ENCODE measurements at places on chromosomes 11 and 22.
A peak's percentile ranks its signal among the peaks of the same experiment; 100 is the strongest.

DNA sequence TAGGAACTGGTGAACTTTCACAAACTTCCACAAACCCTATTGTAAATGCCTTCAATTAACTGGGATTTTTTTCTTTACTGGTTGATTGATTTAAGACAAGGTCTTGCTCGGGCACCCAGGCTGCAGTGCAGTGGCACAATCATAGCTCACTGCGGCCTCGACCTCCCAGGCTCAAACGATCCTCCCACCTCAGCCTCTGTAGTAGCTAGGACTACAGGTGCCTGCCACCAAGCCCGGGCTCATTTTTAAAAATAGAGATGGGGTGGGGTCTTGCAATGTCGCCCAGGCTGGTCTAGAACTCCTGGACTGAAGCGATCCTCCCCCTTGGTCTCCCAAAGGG lies 35.7 kb upstream of the POLA2 start:
- no peak for DNase-seq

DNA sequence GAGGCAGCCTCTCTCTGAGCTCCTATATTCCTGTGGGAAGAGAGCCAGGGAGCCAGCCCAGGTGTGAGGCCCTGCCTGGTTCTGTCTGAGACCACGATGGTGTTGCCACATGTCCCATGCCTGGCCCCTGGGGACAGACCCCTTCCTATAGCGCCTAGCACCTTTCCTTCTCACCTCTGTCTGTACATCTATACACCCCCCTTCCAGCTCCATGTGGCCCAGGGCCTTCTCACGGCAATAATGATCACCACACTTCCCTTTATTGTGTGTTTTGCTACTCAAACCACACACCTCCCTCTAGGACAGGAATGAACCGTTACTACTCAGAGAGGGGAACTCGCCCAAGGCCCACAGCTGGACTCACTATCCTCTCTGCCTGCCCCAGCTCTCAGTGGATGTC lies 12.8 kb downstream of the CD82 start:
- no peak for DNase-seq

DNA sequence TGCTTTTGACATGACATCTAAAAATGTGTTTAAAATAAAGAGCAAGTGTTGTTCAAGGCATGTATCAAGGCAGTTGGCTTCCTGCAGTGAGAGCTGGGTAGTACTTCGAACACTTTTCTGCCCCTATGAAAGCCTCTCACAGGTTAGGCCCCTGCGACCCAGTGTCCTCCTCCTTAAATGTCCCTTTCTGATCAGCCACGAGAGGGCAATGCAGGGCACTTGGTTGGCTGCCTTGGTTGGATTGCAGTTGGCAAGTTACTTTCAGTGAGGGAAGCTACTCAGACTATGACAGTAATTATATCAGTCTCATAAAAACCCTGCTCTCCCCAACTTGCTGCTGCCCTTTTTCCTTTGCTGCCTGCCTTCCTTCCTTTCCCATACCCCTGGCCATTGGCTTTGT lies 743.8 kb downstream of the NTM start:
- DNase-seq, result peak; percentile 65

DNA sequence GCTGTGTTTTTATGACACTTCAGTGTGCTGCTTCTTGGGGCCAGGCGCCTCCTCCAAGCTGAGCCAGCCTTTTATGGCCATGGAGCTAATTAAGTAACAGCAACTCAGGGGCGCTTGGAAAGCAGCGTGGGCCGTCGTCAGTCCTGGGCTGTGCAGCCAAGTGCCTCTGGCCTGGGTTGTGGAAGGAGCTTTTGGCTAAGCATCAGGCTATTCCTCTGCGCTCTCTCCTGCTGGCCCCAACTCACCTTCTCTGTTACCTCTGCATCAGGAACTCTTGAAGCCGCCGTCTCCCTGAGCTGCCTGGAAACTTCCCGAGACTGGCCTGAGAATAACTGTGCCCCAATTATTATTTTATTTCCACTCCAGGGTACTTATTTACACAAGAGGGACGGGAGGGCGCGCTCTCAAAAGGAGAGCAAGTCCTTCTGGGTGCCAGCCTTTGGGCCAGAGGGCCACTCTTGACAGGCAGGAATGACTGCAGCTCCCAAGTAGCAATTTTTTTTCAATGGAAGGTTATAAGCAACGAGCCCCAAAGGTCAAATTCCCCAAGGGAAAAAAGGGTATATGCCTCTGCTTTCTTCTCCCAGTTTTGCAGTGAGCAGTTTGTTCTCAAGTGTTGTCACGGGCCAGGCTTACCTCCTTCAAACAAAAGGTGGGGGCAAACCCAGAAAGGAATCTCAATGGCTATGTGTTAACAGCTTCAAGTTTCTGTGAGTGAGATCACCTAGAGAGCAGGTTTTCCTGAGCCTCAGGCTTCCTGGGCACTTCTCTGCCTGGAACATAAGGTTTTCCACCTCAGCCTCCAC lies 38.5 kb upstream of the NAV2 start:
- DNase-seq, result no peak

GRCh38 chr11:73359930-73360742 lies 16.1 kb upstream of the RELT start:
- peak; percentile 64 for DNase-seq

DNA sequence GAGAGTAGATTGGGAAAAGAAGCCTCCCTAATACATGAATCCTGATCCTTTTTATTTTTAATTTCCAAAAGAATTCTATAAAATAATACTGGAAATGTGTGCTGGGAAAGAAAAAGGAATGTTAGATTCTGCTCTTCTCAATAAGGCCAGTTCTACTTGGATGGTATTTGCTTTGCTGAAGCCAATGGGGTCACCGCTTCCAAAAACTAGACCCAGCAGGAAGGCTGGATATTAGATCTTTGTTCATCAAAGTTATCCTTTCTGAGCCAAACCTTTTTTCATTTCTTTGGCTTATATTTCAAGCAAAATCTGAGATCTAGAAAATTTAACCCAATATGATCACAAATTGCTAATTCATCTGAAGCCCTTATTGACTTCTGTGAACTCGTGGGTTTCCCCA lies 41.4 kb downstream of the SCUBE2 start:
- no peak for DNase-seq

DNA sequence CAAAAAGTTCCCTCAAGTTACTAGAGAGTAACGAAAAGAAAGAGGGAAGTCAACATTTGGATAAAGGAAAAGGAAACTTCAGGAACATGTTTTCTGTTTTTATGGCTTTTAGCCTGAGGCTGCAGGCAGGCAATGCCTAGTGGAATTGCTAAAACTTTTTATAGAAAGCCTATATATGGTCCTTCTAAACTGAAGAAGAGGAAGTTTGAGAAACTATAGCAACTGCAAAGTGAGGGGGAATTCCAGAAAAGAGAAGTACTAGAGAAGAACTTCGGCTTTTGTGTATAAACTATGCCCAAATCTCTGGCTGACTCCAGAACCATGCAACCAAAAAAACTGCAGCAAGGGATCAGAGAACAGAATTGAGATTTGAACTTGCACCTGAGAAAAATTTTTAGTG lies 74.3 kb upstream of the ARHGAP42 start:
- no peak for DNase-seq

All from dermis blood vessel endothelial cell (primary cell).